Mammary epithelial cell (primary cell): ENCODE measurements at places on chromosomes 13 and 19.

- no peak for DNase-seq
Observed at GRCh38 chr19:48961673-48962028, 3.5 kb upstream of the FTL start.

DNA sequence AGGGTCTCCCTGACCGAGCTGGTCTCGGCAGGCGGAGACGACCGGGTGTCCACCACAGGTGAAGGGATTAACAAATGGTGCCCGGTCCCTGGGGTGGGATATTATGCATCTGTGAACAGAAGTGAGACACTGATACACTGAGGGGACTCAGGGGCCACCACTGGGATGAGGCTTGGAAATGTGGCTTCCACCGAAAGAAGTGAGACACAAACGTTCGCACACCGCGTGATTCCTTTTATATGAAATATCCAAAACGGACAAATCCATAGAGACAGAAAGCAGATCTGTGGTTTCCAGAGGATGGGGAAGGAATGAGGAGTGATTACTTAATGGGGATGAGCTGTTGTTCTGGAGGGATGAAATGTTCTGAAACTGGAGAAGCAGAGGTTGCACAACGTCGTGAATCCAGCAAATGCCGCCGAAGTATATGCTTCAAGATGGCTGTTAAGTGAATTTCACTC lies 47.5 kb downstream of the C13orf46 start:
- no peak for DNase-seq

GRCh38 chr19:9296336-9296735 lies 13.3 kb downstream of the ZNF699 start:
- DNase-seq: no peak

- no peak for DNase-seq
Observed at GRCh38 chr13:112972867-112973576, 4.0 kb downstream of the MCF2L start.

GRCh38 chr13:112859817-112860190 lies 109.2 kb upstream of the MCF2L start:
- DNase-seq: no peak

- DNase-seq: peak; percentile 46
Observed at GRCh38 chr13:50156140-50156539, 140.9 kb downstream of the KCNRG start.

- DNase-seq: no peak
Observed at GRCh38 chr13:113171250-113172125, 13.0 kb downstream of the PROZ start.
